ENCODE measurements at places on chromosomes 1 and 21.

GRCh38 chr1:112925015-112925414 is 31.0 kb downstream of the SLC16A1 start:
- DNase-seq: no peak

DNA sequence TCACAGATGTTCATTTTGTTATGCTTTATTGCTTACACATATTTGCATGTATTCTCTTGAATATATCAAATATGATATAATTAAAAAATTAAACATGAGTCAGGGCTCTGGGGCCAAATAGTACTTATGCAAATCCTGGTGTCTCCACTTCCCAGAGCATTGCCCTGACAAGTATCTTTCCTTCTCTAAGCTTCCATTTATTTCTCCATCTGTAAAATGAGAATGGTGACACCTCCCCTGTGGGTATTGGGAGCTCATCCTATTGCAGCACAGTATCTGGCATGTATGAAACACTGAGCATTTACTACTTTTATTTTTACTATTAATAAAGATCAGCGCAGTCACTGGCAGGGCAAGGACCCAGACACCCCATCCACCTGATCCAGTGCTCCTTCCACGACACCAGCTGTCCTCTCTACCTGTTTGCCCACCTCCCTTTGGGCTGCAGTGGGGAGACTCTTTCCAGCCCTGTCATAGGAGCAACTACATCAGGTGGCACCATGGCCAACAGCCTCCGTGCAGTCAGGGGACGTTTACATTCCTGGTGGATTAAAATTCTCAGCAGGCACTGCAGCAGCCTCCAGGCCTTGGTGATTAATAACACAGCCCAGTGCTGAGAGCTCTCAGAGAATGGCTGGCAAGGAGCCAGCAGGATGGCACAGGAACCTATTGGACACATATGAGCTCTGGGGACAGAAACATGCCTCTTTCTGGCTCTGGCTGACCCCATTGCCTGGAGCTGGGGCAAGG is 113.0 kb downstream of the DMRTB1 start:
- DNase-seq: no peak

- DNase-seq: no peak
These were observed 1.3 kb upstream of the SLC6A17 start for GRCh38 chr1:110148961-110149360.

GRCh38 chr1:31848381-31848897 is 32.6 kb upstream of the SPOCD1 start:
- no peak for DNase-seq

GRCh38 chr1:222547944-222548671 is at the start of gene HHIPL2:
HHIPL2 (minus strand) TSS chr1:222548104; CDS start chr1:222548044, 60 bp downstream.
- DNase-seq: no peak

DNA sequence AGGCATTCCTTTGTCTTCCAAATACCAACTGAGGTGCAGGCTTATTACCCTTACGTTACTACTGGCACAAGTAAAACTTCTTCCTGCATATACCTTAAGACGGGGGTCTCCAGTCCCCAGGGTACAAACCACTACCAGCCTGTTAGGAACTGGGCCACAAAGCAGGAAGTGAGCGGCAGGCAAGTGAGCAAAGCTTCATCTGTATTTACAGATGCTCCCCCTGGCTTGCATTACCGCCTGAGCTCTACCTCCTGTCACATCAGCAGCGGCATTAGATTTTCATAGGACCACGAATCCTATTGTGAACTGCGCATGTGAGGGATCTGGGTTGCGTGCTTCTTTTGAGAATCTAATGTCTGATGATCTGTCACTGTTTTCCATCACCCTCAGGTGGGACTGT is 113.1 kb downstream of the SLC45A1 start:
- DNase-seq: no peak

- peak; percentile 69 for DNase-seq
These were observed 180.8 kb downstream of the RPS6KC1 start for GRCh38 chr1:213231795-213232231.

DNA sequence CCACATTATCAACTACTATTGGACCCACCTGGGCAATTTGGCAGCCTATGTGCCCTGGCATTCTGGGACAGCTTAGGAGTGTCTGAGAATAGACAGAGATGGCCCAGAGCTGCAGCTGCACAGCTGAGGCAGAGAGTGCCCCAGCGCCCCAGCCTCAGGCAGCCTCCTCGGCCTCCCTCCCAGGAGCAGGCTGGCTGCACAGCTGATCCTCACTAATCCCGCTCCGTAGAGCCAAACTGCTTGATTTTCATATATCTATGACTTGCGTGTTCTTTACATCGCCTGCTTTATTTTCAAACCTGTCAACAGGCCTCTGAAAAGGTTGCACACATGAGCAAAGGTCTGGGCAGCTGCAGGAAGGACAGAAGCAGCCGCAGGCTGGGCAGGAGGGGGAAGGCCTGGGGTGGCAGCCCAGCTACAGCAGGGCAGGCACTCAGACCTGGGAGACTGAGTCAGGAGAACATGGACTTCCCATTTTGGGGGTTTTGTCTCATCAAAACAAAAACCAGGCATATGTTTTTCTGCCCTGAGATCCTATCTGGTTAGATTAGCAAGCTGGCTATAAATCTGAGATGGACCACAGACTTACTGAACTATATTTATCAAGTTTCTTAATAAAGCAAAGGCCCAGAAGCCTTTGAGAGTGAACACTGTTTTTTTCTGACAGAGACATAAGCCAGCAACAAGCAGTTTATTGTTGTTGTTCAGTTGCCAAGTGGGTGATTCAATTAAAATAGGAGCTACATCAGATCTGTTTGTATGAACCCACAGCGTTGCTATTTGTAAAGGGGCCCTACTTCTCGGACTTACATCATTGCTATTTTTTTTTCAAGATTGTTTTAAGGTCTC is 301.8 kb upstream of the DUSP10 start:
- no peak for DNase-seq

GRCh38 chr1:169316556-169316955 is 51.0 kb downstream of the NME7 start:
- no peak for DNase-seq

DNA sequence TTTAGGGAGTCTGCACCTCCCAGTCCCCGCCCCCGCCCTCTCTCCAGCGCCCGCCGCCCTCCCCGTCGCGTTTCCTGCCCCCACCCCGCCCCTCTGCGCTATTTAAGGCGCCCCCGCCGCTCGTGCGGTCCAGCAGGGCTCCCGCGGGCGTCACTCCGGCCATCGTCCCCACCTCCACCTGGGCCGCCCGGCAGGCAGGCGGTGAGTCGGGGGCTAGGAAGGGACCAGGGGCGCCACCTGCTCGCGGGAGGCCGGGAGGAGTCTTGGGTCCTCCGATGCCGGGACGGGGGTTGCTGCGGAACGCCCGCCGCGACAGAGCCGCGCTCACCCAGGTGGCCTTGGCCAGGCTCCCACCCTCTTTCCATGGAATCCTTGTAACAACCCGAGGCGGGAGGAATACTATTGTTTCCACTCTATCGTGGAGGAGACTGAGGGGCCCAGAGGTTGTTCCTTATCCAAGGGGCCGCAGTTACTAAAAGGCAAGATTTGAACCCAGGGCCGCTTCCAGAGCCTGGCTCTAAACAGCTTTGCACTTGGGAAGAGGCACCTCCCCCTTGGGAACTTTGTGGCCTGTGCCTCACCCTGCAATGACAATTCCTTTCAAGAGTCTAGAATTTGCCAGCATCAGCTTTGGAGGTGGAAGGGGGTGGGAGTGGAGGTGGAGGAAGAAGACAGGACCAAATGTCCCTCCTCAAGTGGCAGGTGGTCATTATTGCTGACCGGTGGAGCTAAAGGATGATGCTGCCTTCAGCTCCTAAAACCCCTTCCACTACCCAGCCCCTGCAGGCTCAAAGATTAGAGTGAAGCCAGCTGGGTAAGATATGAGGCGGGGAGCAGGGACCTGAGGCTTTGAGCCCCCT is at the start of gene GJA4:
TSS of gene GJA4 (plus strand) at position 132 of the 860 bp plus-strand sequence. CDS start 1,215 bp downstream, outside the sequence.
- DNase-seq: no peak

DNA sequence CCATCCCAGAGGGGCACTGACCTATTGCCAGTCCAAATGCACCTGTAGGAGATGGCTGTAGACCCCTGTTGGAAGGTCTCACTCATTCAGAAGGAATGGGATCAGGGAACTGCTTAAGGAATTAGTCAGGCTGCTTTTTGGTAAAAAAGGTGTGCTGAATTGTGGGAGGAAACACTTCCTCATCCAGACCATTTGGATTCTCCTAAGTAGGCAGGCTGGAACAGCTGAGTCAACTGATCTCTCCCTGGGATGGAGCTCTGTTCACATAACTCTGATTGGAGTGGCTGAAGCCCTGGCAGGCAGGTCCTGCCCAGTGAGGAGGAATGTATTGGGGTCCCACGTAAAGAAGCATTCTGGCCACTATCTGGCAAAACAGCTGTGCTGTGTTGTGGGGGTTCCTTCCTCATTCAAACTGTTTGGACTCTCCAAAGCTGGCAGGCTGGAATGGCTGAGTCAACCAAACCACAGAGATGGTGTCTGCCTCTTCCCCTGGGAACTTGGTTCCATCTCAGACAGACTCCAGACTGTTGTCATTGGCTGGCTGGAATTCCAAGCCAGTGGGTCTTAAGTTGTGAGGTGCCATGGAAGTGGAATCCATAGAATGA is 70.7 kb upstream of the PDC start:
- no peak for DNase-seq

- DNase-seq: no peak
These were observed 37.0 kb upstream of the ATP2B4 start for GRCh38 chr1:203589595-203589994.

- no peak for DNase-seq
These were observed 242.0 kb downstream of the FOXD2 start for GRCh38 chr1:47679826-47680225.

DNA sequence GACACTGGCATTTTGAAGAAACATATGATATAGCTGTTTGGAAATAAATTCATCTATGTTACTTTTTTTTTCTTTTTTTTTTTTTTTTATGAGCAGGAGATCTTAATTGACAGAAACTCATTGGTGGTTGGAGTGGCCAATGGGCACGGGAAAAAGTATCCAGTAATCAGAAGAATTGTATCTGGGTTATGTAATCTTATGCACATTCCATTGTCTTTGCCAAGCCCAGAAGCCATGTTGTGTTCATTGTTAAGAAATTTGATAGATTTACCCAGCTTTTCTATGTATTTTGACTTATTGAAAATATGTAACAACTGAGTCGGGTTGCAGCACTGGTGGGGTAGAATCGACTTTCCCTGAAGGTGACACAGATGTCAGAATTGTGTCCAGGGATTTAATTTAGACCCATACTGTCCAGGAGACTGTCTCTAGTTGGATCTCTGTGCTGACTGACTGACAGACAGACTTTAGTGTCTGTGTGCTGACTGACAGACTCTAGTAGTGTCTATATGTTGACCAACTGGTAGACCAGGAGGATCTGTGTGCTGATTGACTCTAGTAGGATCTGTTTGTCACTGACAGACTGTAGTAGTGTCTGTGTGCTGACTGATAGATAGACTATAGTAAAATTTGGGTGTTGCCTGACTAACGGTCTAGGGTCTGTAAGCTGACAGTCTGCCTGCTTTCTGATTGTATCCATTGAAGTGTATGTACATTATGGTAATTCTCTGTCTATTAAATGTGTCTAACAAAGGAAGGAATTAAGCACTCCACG is 12.3 kb upstream of the C4BPB start:
- DNase-seq: no peak

DNA sequence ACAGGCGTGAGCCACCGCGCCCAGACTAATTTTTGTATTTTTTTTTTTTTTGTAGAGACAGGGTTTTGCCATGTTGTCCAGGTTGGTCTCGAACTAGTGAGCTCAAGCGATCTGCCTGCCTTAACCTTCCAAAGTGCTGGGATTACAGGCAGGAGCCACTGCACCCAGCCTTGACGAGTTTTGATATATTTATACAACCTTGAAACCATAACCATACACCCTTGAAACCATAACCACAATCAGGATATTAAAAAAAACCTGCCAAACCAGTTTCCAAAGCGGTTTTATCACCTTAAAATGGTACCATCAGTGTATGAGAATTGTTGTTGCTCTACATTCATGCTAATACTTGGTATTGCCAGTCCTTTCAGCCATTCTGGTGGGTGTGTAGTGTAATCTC is 3.7 kb upstream of the PHACTR4 start:
- DNase-seq: no peak

DNA sequence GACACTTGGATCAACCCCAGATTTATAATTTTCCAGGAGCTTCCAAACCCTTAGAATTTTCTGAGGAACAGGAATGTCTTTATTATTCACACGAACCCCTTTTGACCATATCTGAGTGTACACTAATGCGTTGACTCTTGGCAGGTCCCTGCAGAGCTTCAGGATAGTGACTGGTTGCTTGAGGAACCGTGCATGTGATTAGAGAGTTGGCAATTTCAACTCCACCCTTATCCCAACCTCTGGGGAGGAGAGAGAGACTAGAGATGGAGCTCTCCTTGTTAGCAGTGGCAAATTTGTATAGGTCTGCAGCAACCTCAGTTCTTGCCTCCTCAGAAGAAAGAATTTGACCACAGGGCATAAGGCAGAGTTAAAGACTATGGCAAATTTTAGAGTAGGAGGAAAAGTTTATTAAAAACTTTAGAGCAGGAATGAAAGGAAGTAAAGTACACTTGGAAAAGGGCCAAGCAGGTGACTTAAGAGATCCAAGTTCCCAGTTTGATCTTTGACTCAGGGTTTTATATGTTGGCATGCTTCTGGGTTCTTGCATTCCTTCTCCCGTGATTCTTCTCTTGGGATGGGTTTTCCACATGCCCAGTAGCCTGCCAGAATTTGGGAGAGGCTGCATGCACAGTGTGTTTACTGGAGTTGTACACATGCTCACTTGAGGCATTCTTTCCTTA is 93.8 kb upstream of the ETV3 start:
- DNase-seq: no peak

DNA sequence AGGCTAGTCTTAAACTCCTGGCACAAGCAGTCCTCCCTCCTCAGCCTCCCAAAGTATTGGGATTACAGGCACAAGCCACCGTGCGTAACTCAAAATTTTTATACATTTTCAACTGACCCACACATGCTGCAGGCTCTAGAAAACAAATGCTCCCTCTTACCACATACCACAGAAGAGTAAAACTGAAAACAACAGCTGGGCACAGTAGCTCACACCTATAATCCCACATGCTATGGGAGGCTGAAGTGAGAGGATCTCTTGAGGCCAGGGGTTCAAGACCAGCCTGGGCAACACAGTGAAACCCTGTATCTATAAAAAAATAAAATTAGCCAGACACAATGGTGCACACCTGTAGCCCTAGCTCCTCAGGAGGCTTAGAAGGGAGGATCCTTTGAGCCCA is 56.7 kb downstream of the AKT3 start:
- DNase-seq: no peak

Data from NCI-H1930 (cell line).